ENCODE measurements at places on chromosomes 16 and 17.

DNA sequence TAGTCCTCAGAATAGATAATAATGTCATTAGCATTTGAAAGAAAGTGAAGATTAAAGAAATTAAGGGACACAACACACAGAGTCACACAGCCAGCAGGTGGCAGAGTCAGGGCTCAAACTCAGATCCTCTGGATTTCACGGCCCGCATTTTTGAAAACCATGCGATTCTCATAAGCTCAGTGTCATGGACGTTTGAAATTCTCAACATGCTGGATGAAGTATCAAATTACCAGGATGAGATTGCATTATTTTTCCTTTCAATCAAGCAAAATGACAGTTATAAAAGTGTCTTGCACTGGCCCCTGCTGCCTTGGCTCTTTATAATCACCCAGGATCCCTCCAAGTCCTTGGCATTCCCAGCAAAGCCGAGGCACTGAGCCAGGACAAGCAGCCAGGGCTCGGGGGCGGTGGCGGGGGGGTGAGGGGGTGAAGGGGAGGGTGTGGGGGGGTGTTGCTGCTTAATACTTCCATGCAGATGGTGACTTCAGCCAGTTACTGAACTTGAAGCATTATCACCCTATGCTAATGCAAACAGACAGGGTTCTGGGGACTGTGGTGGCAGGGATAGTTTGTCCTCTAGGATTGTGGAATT is 6.6 kb upstream of the BMERB1 start:
- no peak for DNase-seq

GRCh38 chr16:67155295-67156142 is 4.2 kb downstream of the TRADD start:
- DNase-seq = peak; percentile 81

DNA sequence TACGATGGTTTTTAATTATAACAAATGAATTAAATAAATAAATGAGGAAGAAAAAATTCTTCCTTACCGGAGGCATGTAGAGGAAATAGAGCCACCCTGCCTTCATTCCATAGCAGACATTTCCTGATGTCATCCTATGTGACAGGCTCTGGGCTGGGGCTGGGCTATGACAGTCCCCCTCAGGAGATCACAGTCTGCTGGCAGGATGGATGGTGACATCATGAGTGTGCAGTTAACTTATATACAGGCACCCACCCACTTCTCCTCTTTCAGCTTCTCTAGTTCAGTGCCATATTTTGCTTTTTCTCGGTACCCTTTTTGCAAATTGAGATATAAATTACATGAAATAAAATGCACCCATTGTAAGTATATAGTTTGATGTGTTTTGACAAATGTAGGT is 6.4 kb upstream of the CMTM3 start:
- DNase-seq = no peak

DNA sequence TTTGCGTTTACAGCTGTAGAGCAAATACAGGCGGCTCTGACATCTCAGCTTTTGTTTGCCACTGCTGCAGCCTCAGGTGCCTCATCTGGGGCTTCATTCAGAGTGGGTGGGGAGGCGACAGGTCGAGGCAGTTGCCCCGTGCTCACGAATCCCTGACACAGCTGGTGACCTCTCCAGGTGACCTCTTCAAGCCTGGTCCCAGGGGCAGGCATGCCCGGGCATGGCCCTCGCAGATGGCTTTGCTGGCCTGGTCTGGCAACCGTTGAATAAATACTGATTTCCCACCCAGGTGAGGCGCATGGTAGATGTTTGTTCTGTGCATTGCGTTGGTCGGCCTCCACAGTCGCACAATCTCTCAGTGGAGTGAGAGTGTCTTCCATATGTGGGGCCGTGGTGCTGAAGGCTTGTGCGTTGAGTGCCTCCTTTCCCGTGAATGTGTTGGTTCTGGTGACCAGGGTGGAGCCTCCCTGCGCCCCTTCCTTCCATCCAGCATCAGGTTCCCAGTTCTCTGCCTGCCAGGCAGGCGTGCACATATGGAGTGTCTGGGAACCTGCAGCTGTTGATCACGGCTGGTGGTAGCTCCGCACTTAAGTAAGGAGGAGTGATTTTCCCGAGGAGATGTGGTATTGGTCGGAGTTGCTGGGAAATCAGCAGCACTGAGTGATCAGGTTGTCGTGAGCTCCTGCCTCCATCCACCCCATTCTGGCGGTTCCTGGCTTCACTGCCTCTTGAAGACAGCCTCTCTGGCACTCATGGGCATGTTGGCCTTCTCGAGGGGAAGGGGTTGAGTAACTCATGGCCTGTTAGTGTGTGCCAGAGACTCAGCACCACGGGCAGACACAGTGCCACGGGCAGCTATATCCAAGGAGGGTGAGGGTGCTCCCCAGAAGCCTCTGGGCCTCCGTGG is 149.7 kb downstream of the RPTOR start:
- no peak for DNase-seq

DNA sequence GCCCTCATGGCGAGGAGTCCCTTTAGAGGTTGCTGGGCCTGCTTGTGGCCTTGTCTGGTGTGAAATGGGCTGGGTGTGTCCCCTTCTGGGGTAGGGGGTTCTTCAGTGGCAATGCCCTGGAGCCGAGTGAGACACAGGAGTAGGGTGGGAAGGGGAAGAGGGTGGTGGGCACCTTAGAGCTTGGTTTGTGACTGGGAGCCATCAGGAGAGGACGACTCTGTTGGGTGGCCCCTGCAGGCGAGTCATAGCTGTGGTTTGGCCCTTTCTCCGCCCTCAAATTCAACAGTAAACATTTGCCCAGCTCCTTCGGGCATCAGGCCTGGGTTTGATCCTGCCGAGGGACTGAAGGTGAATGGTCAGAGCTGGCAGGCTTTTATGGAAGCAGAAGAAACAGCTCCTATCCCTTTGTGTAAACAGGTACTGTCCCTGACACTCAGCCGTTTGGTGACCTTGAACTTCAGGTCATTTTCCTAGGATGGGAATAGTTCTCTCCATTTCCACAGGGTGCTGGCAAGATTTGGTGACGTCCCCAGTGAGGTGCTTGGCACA is 2.9 kb downstream of the E4F1 start:
- no peak for DNase-seq

DNA sequence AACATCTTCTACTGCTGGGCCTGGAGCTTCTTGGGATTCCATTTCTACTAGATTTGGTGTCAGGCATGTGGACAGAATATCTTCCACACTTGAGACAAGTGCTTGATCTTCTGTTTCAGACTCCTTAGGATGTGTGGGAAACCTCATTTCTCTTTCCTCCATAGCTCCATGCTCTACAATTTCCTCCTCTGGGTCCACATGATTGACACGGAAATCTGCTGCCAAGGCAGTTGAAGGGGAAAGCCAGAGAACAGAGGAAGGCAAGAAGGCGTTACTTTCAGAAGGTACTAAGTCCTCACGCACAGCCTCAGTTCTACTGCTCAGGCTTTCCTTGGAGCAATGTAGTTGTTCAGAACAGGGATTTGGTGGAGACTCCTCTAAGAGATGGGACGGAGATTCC is 6.6 kb downstream of the SPAG5 start:
- DNase-seq = no peak

DNA sequence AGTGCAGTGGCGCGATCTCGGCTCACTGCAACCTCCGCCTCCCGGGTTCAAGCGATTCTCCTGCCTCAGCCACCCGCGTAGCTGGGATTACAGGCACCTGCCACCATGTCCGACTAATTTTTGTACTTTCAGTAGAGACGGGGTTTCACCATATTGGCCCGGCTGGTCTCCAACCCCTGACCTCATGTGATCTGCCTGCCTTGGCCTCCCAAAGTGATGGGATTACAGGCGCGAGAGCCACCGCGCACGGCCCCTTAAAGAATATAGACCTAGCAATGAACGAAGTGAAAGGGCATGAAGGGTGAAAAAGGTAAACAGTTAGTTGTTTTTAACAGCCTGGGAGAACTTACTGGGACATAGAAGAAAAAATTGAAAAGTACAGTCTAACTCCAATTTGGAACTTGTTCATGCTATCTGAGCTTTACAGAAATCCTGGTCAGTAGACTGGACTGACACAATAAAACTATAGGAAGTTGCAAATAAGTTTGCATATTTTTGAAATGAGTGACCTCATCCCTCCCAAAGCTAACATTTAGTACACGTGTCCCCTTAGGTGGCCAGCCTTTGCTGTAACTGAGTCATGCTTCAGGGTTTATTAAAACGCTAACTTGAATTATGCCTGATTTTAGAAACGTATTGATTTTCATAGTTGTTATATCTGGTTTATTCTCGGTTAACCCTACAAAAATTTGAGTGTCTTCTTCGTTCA is 1.8 kb downstream of the COG1 start:
- DNase-seq = no peak

DNA sequence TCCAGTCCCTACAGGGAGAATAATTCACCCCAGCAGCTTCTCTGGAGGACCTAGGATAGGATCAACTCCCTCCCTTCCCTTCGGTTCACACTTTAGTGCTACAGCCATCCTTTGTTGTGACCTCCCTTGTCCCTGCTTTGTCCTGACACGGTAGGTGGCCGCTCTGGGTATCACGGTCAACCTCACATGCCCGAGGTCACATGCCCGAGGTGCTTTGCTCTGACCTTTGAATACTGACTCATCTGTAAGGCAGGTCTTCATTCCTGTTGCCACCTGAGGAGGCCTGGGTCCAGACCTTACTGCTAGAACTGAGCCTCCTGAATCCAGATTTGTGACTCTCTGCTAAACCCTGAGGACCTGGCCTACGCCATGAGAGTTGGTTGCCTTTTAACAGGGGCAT is 19.7 kb downstream of the ALKBH5 start:
- no peak for DNase-seq

- DNase-seq = no peak
These were observed 558 bp downstream of the B3GNT9 start for GRCh38 chr16:67150047-67150832.

DNA sequence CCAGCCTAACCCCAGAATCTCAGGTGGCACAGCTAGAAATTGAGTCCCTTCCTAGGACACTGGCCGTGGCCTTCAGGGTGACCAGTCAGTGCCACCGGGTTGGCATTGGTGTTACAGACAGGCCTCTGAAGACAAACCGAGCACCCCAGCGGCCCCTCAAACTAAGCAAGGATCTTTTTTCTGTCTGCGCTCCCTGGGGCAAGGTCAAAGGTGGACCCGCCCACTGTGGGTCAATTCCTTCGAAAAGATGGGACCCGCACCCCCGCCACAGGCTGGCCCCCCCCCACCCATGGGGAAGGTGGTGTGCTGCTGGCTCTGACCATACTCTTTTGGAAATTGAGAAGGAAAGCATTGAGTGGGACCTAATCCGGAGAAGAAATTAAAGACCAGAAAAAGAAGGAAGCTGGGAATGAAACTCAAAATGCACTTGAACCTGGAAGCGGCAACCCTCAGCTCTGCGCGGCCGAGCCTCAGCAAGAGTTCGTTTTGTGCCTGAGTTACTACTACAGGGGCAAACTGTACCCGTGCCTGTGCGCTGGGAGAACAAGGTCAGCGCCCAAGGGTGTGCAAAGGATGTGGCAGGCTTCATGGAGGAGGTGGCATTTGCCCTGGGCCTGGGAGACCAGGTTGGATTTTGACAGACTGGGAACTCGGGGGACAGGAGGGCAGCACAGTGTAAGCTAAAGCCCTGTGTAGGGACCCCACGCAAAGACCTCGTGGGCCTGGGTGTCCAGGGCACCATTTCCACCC is 20.4 kb downstream of the TMC6 start:
- no peak for DNase-seq

DNA sequence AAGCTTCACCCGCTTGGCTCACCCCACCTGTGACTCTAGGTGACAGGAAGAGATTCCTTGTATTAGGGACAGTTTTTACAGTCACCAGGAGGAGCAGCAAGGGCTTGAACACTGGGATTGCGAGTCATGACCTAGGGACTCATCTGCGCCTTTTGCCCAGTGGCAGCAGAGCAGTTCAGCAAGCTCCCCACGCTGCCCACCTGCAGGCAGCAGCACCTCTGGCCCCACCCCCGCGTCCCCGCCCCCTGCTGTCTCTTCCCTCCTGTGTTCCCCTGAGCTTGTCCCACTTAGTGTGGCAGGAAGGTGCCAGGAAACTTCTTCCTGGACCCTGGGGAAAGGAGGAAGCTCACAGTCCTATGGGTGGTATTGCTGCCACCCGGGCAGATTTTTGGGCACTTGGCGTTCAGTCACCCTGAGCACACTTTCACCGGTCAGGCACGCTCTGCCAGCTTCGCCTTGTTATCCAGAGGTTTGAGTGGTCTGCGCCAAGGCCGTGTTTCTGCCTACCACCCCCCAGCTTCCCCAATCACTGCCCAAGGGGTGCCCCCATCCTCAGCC is 8.7 kb downstream of the MMP15 start:
- DNase-seq = no peak

GRCh38 chr16:88784856-88785105 is 239 bp downstream of the PIEZO1 start:
- DNase-seq = no peak

DNA sequence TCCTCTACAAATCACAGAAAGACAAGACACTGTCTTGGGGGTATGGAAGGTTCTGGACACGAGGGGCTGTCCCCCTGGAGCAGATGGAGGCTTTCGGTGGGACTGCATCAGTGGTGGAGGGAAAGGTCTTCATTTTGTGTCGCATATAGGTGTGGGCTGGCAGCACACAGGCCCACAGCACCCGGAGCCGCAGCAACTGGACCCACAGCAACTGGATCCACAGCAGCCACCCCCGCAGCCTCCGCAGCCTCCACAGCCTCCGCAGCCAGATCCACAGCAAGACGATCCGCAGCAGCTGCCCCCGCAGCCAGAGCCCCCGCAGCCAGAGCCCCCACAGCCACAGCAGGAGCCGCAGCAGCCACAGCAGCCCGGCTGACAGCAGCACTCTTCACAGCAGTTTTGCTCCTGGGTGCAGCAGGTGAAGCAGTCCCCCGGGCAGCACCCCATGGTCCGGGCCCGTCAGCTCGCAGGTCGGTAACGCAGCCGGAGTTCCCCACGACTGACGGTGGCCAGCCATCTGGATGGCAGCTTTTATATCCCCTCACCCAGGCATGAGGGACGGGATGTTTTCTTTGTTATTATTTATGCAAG is at the start of gene KRTAP17-1:
TSS of gene KRTAP17-1 (minus strand) at position 507 of the 591 bp plus-strand sequence. CDS start at position 447, 60 bp downstream.
- no peak for DNase-seq

DNA sequence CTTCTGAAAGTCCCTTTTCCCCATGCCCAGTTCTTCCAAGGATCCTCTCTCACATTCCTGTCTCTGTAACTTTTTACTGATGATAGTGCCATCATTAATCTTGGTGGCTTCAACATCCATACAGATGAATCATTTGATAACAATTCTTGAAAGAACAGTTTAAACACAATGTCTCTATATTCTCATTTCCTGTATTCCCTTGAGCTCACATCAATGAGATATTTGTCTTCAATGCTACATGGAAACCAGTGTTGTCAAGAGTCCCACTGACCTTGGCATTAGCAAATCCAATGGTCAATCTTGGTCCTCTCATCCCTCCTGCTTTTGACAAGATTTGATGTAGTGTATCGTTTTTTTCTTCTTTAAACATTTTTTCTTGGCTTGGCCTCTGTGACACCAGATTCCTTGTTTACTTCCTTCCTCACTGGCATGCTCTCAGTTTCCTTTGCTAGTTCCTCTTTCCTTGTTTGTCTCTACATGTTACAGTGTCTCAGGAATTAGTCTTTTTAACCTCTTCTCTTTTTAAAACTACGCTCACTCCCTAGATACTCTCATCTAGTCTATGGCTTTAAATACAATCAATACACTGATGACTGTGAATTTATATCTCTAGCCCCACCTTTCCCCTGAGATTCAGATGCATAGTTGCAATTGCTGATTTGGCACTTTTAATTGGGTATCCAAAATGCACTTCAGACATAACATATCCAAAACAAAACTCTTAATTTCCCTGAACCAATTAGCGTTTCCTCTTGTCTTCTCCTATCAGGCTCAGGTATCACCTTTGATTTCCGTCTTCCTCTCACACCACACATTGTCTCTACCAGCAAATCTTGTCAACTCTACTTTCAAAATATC is 134.0 kb downstream of the MYO1D start:
- no peak for DNase-seq

GRCh38 chr17:82876602-82877379 is 37.0 kb upstream of the ZNF750 start:
- peak; percentile 69 for DNase-seq
